ENCODE measurements at places on chromosomes 11 and 22.

- no peak for DNase-seq
These were observed 1.6 kb downstream of the MRPL48 start for GRCh38 chr11:73789279-73789670.

DNA sequence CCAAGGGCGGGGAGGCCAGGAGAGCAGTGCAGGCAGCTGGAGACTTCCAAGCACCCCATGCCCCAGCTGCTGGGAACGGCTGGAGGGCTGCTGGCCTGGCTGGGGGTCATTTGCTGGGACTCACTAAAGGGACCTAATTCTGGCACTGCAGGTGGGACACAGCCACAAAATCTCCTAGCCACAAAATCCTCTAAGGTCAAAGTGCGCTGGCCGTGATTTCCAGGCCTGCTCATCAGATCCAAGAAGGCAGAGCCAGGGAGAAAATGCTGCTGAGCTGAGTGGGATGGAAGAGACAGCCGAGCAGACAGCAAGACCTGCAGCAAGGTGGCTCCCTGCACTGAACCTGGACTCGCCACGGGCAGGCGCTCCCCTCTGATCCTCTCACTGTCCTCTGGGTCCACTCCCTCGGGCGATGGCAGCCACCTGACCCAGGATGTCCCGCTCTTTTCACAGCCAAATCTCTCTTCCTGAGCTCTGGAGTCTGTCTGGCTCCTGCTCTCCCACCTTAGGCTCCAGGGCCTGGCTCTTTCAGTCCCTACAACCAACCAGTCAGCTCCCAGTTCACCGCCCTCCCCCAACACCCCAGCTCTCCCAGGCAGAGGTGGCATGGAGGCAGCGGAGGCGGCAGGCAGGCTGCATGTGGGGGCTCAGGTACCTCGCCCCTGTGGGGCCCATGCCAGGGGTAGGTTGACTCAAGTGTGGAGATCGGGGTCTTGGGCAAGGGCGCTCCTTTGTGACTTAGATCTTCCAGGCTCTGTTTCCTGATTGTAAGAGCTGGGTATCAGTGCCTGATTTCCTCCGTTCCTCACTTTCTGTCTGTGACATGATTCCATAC lies 14.5 kb downstream of the OVOL1 start:
- no peak for DNase-seq

DNA sequence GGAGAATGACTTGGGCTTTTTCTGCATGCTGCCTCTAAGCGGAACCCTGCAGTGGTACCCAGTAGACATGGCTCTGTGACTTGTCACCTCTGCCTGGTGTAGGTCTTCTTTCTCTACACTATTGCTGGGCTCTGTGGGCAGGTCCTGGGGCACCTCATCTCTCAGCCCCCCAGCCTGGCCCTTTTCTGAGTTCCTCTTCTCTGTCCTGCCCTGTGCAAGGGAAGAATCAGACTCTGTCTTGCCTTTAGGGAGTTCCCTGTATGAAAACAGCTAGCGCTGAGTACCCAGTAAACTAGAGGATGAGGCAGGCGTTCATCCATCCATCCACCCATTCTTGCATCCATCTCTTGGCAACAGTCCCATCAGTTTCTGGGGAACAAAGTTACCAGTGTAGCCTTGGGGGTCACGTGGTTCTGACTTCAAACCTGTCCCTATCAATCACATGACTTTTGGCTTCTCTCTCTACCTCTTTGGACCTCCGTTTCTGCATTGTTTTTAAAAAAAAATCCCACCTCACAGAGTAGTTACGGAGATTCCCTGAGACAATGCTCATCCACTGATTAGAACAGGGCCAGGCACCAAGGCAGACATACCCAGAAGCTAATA lies 86.4 kb upstream of the WNT11 start:
- no peak for DNase-seq

- no peak for DNase-seq
These were observed 29.5 kb downstream of the TMEM123 start for GRCh38 chr11:102422817-102423712.

DNA sequence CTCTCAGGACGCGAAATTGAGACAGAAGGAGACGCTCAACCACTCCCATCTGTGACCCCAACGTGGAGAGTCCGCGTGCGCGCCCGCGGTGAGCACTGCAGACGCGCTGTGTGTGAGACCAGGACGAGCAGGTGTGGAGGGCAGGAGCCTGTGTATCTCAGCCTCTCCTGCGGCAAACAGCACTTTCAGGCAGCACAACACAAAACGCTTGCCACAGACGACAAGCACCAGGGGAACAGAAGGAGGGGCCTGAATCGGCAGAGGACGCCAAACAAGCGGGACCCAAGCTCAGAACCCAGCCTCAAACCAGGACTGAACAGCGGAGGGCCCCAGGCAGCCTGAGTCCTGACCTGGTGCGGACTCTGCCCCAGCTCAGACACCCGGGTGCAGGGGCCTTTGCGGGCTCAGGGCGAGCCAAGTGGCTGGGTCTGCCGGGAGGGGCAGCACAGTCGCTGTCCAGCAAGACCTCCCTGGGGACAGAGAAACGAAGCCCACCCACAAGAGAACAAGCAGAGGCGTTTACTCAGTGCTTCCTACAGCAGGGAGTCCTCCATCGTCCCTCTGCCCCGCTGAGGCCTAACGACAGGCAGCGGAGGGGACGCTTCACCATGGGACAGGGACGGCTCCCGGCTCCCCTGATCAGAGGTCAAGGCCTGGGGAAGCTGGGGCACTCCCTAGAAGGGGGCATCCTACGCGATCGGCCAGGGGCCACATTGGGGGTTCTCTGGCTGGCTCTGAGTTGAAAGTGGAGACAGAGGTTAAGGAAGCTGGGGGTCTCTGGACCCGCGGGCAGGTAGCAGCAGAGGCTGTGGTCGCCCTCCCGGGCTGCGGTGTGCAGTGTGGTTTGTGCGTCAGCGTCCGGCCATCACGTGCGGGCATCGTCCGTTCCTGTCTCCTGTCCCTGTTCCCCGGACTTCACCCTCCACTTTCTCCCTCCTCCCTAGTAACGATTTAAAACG lies 560.8 kb downstream of the BRD1 start:
- no peak for DNase-seq

DNA sequence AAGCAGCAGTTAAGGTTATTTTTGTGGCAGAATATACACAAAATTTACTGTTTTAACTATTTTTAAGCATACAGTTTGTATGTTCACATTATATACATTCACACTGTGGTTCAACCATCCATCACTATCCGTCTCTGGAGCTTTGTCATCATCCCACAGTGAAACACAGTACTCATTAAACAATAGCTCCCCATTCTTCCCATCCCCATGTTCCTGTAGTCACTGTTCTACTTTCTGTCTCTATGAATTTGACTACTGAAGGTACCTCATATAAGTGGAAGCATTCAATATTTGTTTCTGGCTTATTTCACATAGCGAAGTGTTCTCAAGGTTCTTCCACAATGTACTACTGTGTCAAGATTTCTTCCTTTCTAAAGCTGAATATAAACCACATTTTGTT lies 32.6 kb downstream of the ZBTB44 start:
- no peak for DNase-seq

GRCh38 chr11:27882066-27882697 lies 181.9 kb upstream of the BDNF start:
- DNase-seq = no peak

DNA sequence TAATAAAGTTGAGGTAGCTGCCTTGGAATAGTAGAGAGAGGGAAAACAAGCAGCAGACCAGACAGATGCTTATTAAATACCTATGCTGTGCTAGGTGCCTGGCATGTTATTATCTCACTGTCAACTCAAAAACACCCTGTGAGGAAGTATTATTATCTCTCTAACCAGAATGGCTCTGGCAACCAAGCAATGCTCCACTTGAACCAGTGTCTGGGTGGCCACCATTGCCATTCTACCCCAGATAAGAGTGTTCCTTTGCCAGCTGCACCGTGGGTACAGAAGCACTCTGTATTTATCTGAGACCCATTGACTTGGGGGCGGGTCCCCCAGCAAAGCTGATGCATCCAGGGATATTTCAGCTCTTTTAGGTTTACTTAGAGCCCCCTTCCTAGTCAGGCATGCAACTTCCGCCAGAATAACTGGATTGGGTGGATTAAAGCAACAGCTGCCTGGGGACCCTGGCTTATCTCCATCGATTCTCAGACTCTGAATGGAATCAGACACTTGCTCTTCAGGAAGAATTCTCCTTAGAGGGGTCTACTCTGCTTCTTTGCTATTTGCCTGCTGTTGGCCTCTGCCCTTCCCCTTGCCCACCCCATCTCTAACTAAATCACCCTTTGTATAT lies 49.1 kb downstream of the RCN1 start:
- no peak for DNase-seq

DNA sequence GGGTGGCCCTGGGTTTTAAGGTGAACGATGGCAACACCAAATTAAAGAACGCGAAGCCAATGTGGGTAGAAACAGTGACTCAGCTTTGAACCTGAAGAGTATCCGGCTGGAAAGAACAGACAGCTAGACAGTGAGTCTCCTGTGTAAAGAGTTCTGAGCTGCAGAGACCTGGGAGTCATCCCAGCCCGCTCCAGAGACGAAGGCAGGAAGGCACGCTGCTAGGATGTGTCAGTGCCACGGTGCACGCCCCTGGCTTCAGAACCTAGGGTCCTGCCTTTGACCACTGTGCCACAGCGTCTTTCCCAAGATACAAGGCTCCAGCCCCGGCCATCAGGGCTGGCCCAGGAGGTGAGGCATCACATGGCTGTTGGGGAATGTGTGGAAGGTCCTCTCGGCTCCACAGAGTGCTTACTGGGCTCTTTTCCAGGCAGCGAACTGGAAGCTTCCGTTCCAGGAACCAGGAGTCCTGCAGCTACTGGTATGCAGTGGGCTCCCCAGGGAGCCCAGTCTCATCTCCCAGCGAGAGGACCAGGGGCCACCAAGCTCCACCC lies 29.9 kb downstream of the LRFN4 start:
- no peak for DNase-seq

DNA sequence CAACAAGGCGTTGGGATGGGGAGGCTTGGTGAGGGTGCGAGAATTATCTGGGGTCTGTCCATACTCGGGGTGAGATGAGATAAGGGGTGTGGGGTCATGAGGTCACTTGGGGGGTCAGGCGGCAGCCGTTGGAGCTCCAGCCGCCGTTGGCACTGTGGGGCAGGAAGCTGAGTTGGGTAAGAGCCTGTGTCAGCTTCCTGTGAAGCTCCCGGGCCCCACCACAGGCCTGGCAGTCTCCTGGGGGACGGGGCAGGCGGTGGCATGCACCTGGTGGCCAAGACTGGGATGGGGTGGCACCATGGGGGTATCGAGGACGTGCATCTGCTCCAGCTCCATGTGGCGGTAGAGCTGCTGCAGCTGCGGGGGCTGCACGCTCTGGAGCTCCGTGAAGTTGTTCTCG lies 7.1 kb upstream of the MYBPC3 start:
- no peak for DNase-seq

DNA sequence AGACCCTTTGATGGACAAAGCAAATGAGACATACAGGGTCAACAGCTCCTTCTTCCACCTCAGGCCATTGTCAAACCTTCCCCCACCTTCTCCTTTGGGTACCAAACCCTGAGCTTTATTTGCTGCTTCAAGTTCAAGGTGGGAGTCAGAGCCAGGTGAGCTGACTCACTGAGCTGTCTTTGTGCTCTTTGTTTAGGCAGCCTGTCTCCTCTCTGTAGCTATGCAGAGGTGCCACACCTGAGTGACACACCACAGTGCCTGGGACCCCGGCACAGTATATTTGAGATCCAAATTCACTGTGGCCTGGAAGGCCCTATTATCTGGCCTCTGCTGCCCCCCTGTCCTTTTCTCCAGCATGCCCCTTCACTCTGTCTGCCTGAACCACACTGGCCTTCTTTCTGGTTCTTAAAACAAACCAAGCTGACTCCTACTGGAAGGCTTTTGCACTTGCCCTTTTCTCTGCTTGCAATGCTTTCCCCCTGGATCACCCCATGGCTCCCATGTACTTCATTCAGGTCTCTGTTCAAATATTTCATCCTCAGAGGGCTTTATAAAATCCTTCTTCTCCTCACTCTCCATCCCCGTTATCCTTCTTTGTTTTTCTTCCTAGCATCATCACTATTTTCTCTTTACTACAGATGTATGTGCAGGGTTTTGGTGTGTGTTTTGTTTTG lies 16.1 kb downstream of the LMO2 start:
- no peak for DNase-seq

- DNase-seq = no peak
These were observed at the start of gene C22orf31 for GRCh38 chr22:29061773-29062172. Gene C22orf31 (minus strand): TSS chr22:29061831. CDS start chr22:29061792, 39 bp downstream.

DNA sequence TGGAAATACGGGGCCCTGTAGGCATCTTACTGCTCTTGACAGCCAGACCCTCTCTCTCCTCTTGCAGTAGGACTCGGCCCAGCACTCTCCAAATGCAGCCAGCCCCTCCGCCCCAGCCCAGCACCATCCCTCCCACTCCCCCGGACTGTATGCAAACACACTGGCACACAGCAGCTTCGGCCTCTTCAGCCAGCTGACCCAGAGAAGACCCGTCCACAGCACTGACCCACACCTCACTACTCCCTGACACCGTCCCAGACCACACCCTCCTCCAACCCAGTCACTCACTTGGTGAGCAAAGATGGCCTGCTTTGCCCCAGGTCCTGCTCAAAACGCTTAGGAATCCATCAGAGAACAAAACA lies 164.6 kb downstream of the IGLL1 start:
- DNase-seq = no peak

DNA sequence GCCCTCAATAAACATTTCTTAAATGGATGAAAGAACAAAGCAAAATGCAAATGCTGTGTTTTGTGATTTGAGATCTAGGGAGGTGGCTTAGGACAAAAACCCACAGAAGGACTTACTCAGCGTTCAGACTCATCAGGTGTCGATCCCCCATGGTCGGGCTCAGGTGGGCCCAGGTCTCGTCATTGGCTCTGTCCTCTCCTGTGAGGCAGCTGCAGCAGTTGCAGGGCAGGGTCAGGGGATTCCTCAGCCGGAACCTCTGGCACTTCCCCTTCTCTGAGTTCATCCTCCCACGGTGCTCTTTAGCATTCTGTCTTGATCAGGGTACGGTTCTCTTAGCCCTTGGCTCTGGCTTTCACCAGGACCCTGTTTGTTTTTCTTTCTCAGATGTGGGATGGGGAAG lies 14.0 kb upstream of the ACR start:
- DNase-seq = no peak

- DNase-seq = no peak
These were observed 31.9 kb upstream of the SMIM38 start for GRCh38 chr11:69123593-69124545.

DNA sequence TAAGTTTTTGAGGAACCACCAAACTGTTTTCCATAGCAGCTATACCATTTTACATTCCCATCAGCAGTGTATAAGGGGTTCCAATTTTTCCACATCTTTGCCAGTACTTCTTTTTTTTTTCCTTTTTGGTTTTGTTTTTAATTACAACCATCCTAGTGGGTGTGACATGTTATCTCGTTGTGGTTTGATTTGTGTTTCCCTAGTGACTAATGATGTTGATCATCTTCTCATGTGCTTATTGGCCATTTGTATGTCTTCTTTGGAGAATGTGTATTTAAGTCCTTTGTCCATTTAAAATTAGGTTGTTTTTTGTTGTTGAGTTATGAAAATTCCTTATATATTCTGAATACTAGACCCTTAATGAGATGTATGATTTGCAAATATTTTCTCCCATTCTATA lies 59.3 kb downstream of the STIM1 start:
- no peak for DNase-seq
